ENCODE measurements at places on chromosomes 5 and 9.
A peak's percentile ranks its signal among the peaks of the same experiment; 100 is the strongest.

DNA sequence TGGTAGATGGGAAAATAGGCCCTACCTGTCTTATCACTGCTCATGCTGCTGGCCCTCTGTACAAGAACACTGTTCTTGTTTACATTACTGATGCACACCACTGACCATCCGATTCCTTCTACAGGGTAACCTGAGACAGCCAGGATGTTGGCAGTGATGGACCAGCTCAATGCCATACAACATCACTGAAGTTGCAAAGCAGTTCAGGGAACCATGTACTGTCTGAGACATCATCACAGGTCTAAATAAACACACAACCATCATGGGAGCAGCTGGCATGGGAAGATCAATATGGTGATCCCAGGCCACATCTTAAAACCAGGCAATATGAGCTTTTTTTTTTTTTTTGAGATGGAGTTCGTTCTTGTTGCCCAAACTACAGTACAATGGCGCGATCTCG is 59.0 kb downstream of the IARS1 start:
- no peak for DNase-seq

DNA sequence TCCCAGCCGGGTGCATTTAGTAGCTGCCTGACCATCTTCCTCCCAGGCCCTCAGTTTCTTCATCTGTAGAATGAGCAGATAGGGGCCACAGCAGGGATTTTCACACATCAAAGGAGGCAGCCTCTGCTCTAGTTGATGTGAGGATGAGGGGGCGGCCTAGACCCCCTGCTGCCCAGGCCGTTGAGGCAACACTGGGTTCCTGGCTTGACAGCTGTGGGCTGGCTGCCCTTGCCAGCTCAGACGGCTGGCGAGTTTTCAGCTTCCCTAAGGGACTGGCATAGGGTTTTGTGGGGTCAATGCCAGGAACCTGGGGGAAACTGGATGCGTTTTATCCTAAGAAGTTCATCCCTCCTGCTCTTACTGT is 49.6 kb downstream of the NDST1 start:
- no peak for DNase-seq

GRCh38 chr9:14321517-14322130 is 7.7 kb upstream of the NFIB start:
- DNase-seq: no peak

GRCh38 chr9:23659346-23660006 is 166.6 kb downstream of the ELAVL2 start:
- no peak for DNase-seq

DNA sequence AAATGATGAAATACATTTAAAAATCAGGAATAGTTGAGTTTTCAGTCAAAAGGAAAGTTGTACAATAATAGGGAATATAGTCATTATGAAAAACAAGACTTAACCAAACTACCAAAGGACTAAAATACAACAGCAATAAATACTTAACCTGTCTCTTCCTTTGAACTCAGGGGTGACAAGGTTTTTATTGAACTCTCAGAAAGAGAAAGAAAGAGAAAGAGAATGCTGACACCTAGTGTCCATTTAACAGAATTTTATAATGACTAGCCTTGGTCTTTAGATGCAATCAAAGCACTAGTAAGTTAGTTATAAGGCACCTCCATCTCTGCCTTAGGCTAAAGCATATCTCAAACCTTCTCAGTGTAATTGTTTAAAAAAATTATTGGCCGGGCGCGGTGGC is 47.5 kb downstream of the UIMC1 start:
- DNase-seq: no peak

DNA sequence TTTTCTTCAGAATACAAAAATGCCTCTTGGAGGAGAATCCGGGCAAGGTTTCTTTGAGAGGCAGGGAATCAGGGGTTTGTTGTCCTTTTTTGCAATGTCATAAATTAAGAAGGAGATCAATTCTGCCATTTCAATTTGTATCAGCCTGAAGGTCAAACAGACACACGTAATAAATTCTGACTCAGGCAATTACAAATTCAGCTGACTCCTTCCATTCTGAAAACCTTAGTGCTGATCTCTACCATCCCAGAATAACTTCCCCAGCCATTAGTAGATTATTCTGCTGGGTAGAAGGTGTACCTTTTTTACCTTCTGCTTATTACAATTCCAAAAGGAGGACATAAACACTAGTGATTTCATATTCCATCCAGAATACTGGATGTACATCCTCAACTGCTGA is 516.6 kb downstream of the AGTPBP1 start:
- no peak for DNase-seq

DNA sequence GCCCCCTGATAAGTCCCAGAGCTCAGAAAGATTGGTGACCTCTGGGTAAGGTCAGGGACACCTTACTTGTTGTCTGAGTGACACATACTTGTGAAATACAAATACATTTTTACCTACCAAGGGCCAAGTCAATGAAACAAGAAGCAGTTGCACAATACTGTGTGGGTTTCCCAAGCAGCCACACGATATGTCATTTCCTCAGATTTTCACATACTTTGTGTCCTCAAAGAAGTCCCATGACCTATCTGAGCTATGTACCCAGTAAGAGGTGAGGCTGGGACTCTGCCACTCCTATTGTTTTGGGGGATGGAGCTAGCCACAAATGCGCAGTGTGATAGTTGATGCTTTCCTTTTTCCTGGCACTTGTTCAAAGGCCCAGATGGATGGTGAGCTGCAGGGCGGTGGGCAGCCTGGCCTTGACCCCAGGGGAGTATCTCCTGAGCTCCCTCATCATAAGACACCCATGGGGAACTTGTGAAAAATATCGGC is 4.8 kb upstream of the SLC25A51 start:
- no peak for DNase-seq

GRCh38 chr5:173981185-173981761 is 7.7 kb upstream of the C5orf47 start:
- no peak for DNase-seq

- no peak for DNase-seq
These were observed 102.3 kb downstream of the SYK start for GRCh38 chr9:90903766-90904424.

DNA sequence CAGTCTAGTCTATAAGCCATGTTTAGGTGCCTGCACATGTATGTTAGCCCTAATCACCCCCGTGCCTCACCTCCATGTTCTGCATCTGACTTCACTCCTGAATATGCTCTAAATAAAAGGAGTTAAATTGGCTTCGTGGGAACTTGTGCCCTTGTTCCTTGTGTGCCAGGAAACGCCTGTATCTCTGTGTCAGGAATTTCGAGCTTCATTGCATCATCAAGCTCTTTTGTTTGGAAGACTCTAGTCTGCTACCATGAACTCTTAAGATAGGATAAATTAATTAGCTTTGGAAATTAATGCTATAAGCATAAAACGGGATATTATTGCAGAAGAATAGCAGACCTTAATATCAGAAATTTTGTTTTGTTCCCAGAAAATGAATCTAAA is 99.2 kb downstream of the ADCY2 start:
- DNase-seq: no peak

DNA sequence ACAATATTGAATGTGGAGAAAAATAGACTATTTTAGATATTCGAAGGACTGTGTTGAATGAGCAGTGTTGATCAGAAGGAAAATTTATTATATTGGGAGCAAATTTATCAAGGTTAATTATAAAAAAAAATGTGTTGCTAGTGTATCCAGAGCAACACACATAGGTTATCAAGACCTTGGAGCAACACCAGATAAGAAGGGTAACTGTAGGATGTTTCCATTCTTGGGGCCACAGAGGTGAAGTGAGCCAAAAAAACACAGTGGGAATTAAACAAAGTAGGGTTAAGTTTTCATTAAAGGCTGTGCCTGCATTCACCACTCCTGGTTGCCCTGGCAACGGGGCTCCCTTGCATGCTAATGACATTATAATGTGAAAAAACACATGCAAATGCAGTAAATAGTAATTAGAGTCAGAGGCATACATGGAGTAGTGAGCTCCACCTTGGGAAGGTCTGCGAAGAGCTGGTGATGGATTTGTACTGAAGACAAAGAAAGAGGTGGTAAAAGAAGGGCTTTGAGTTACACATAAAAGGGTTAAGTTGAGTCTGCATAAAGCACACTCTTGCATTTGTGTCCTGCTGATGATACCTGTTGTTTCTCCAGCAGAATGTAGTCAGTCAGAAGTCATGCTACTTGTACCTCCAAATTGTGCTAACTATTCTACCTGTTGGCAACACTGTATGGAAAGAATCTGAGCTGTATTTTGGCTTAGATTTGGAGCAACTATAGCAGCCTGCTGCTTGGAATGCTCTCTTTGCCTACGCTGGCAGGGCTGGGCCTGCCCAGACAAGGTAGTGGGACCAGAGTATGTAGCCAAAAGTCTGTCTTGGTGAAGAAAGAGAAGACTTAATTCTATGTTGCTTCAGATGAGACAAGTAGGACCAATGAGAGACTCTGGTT is 59.6 kb downstream of the ATG10 start:
- no peak for DNase-seq

- DNase-seq: no peak
These were observed 90.2 kb downstream of the APBA1 start for GRCh38 chr9:69582018-69582417.

- no peak for DNase-seq
These were observed 384.6 kb upstream of the KLF4 start for GRCh38 chr9:107874137-107874536.

DNA sequence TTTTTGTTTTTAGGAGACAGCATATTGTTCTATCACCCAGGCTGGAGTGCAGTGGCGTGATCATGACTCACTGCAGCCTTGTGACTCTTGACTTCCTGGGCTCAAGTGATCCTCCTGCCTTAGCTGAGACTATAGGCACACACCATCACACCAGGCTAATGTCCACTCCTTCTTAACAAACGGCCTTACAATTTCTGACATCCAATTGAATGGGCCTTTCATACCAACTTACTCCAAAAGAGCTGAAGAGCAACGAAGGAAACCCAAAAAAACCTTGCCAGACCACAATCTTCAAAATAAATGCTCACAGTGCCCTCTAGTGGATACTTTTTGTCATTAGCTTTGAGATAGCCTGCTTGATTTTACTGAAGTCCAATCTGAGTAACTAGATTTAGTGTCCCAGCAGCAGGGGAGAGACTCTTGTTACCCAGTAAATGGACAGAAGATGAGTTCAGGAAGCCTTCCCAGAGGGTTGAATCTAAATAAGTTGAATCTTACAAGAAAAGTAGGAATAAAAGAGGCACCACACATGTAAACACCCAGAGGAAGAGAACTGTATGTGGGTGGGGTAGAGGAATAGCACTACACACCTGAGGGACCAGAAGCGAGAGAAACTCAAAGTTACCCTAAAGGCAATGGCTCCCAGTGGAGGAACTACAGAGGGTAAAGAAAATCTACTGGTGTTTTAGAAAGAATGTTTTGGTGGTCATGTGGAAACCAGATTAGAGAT is 9.3 kb downstream of the ZNF622 start:
- no peak for DNase-seq

DNA sequence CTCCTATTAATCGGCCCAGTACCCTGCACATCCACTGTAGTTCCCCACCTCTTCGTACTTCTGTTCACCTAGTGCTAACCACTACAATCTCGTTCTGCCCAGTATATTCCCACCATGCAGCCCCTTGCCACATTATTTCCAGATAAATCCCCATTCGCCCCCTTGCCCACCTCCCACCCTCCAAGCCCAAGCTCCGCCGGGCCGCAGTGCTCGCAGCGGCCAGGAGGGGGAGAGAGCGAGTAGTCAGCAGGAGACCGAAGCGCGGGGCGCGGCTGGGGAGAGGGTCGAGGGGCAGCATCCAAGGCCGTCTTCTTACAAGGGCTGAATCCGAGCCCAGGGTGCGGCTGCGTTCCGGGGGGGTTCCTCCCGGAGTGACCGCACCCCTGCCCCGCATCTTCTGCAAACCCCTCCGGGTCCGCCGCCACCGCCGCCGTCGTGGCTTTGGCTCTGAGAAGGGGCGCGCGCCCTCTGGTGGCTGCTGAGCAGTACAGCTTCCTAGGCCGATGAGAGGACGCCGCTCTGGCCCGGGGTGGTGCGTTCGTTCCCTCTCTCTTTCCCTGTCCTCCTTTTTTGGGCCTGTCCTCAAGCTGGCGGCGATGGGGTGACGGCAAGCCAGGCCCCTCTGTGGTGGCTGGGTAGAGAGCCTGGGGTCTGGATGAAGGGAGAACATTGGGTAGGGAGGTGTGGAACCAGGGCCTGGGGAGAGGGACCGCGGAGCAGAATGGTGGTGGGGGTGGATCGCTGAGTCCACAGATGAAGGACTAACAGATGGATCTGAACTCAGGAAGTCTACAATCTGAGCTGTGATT is 30.0 kb upstream of the PSD2 start:
- peak; percentile 62 for DNase-seq

GRCh38 chr5:117761186-117761585 is 1186.6 kb upstream of the SEMA6A start:
- DNase-seq: no peak

GRCh38 chr9:106233116-106233515 is 538.8 kb downstream of the TMEM38B start:
- no peak for DNase-seq

DNA sequence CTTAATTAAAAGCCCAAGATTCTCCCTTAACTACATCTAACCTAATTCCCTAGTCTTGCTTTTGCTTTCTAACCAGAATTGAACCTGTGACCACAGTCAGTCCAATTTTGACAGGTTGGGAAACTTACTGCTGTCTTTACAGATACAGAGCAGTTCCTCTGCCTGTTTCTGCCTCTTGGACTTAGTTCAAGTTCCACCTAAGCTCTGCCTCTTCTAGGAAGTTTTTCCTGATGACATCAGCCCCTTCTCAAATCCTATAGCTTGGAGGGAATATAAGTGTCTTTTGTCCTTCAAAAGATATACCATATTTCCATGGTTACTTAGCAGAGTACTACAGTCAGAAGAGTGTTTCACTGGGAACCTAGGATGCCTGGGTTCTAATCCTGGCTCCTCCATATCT is 31.7 kb downstream of the BRINP1 start:
- no peak for DNase-seq

DNA sequence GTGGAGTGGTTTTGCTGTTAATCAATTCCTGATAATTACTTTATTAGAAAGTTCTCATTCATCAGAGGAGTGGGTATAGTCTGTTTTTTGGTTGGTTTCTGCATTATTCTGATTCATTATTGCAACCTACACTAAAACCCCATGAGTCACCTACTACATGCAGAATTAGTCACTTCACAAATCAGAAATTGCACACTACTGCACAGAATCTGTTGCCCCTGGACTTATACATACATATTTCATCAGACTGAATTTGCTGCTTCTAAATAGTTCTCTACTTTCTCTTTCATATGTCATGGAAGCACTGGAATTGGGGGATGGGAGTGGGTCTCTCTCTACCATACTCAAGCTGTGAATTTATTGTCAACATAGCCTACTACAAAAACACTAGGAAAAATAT is 585.1 kb downstream of the DNAH5 start:
- DNase-seq: no peak

GRCh38 chr9:20837166-20837565 is 153.1 kb downstream of the FOCAD start:
- DNase-seq: no peak

GRCh38 chr5:114206640-114207039 is 155.2 kb upstream of the KCNN2 start:
- DNase-seq: no peak

DNA sequence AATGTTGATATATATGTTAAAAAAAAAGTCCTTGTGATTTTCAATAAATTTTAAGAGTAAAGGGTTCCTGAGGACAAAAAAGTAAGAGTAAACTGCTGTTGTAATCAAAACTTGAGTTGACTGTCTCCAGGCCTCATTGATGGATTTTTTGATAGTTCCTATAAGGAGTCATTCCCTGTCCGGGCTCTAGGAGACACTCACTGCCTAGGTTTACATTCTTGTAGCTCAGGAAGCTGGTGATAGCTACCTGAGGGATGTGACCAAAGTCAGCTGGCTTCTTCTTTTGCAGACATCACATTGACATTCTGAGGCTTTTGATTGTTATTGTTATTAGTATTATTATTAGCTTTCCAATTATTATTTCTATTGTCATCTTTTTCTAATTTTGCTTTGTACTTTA is 116.5 kb upstream of the FBXL7 start:
- no peak for DNase-seq

- no peak for DNase-seq
These were observed 101.0 kb downstream of the STARD4 start for GRCh38 chr5:111411301-111411700.
